ENCODE measurements at places on chromosomes 1 and 21.

- peak; percentile 79 for DNase-seq
These were observed 5.0 kb downstream of the SRARP start for GRCh38 chr1:16009030-16009460.

DNA sequence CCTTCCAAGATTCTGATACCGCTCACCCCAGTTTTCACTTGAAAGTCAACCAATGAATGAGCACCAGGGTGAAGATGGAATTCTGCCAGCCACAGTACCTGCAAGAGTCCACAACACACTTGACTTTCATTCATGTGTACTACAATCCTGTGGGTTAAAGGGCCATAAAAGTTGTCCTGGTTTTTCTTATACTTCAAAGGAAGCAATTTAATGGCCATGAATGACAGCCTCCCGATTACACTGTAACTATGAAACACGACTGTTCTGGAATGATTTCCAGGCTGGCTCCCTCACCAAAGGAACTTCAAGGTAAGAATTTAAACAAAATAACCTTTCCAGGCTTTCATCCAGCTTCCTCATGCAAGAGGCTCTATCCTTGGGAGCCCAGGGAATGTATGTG lies 502.8 kb downstream of the SMYD3 start:
- no peak for DNase-seq

DNA sequence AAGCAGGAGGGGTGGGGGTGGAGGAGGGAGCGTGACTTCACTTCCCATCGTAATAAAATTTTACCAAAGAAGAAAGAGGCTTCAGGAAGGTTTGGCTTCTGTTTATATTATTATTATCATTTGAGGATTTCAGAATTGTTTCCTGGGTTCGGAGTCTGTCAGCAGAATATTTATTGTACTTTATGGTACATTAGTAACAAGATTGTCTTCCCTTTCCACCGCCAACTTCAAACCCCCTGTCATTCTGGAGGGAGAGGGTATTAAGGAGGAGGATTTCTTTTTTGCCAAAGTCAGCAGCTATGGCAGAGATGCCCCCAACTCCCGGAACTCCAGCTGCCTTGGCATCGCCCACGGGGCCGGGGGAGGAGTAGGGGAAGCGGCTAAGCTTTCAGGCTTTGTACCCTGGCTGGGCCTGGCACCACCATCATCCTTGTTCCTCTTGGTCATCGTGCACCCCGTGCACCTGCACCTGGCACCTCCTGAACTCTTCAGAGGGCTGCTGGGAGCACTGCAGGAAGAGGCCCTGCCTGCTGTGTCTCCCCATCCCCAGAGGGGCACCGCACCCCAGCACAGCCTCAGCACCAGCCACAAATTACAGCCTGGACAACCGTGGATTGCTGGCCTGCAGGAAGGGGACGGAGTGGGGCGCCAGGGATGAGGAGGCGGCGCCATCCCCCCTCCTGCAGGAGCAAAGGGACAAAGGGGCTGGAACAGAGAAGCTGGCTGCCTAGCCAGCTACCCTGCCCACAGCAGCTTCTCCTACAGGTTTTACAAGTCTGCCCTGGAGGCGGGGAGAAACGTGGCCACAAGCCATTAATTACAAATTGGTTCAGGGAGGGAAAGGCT lies 24.0 kb upstream of the PAX7 start:
- DNase-seq, result no peak

GRCh38 chr1:167837326-167837725 lies 76.6 kb downstream of the ADCY10 start:
- DNase-seq, result no peak

- DNase-seq, result no peak
These were observed 522.4 kb upstream of the ZRANB2 start for GRCh38 chr1:71603044-71603776.

DNA sequence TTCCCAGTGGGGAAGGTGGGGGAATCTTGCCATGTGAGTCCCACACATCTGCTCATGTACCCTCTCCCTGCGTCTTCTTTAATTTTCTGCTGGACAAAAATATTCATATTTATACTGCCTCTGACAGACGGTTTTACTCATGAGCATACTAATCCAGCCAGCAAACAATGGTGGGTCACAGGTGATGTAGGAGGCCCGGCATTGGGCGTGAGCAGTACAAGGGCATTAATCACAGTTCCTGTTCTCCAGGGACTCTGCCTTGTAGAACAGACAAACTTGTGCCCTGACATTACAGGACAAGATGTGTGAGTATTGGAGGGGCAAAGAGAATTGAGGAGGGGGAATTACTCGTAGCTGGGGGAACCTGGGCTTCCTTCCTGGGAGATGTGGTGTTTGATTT lies 25.0 kb downstream of the MTARC1 start:
- DNase-seq, result no peak

DNA sequence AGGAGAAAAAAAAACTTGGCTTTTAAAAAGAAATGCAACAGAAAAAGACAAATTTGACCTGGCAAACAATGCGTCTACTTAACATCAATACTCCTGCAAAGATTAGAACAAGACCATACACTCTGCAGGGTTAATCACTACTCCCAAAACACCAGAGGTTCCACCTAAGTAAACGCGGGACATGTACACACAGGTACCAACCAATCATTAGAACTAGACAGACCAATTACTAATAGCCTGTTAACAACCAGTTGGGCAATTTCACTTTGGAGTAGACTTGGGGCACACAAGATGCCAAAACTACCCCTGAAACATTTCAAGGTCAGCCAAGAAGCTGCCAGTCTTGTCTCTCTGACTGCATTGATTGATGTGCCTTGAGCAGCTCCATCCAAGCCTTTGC lies 125.8 kb downstream of the RRAGC start:
- DNase-seq, result no peak

GRCh38 chr1:90561911-90562310 lies 155.2 kb downstream of the BARHL2 start:
- DNase-seq, result no peak

DNA sequence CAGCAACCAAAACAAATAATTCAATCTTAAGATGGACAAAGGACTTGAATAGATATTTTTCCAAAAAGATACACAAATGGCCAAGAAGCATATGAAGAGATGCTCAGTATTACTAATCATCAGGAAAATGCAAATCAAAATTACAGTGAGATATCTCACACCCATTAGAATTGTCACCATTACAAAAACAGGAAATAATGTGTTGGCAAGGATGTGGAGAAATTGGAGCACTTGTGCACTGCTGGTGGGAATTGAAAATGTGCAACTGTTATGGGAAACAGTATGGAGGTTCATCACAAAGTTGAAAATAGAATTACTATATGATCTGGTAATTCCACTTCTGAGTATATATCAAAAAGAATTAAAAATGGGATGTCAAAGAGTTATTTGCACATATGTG lies 83.2 kb downstream of the SH3GLB1 start:
- DNase-seq, result no peak

- DNase-seq, result no peak
These were observed 8.3 kb downstream of the RHOC start for GRCh38 chr1:112698366-112699310.

GRCh38 chr1:225415307-225415706 lies 12.5 kb downstream of the LBR start:
- DNase-seq, result no peak

GRCh38 chr1:174965362-174966007 lies 34.3 kb upstream of the CACYBP start:
- no peak for DNase-seq

DNA sequence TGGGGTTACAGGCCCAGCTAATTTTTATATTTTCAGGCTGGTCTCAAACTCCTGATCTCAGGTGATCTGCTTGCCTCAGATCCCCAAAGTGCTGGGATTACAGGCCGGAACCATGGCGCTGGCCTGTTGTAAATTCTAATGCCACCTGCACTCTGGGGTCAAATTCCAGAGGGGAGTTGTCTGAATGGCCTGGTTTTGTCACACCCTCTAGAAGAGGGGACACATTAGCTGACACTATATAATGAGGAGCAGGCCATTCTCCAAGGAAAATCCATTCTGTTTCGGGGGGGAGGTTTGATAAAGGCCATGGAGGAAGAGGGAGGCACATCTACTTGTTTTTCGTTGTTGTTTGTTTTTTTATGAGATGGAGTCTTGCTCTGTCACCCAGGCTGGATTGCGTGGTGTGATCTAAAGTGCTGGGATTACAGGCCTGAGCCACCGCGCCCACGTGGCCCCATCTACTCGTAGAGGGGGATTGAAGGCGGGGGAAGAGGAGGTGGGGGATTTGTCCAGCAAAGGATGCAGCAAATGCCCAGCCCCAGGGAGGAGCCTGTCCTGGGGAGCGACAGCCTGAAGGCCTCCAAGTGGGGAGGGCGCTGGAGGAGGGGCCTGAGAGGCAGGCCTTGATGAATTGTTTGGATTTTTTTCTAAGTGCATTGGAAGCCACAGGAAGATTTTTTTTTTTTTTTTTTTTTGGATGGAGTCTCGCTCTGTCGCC lies 78.4 kb upstream of the SLC45A1 start:
- DNase-seq, result no peak

- no peak for DNase-seq
These were observed 14.0 kb downstream of the ATP5PO start for GRCh38 chr21:33901412-33902288.

- DNase-seq, result no peak
These were observed 8.2 kb downstream of the TNN start for GRCh38 chr1:175075572-175076568.

DNA sequence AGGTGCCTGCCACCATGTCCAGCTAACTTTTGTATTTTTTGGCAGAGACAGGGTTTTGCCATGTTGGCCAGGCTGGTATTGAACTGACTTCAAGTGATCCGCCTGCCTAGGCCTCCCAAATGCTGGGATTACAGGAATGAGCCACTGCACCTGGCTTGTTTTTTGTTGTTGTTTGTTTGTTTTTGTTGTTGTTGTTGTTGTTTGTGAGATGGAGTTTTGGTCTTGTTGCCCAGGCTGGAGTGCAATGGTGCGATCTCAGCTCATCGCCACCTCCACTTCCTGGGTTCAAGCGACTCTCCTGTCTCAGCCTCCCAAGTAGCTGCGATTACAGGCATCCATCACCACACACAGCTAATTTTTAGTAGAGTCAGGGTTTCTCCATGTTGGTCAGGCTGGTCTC lies 7.1 kb upstream of the L1TD1 start:
- DNase-seq, result no peak

DNA sequence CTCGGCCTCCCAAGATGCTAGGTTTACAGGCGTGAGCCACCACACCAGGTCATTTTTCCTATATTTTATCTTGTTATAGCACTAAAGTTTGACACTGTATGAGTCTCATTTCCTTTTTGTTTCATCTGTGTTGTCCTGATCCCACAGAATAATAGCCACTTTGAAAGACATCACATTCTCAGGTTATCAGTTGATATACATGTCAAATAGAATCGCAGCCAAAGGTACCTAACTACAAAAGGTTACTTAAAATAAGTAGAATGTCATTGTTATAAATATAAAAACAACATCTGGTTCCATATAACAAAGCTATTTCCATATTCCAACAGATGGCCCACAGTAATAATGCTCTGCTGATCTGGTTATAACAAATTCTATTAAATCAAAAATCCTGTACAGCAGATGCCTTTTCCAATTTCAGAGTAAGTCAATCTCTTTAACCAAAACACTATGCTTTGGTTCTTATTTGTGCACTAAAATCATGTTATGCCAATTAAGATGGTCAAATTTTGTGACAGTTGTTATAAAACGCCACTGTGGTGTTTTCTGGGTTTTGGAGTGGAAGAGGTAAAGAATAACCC lies 6.0 kb downstream of the FOXJ3 start:
- no peak for DNase-seq

GRCh38 chr1:168991667-168992475 lies 114.6 kb upstream of the ATP1B1 start:
- no peak for DNase-seq

Data from activated CD4-positive, alpha-beta T cell treated with anti-CD3 and anti-CD28 coated beads, Interleukin-2, Interleukin-4, amounts not matched to agents 100 ng/mL and 50 ng/mL, durations not matched to agents 16 hours and 8 hours (primary cell).